ENCODE measurements at places on chromosomes 4 and X. TPM values are rescaled to one million over a fixed set of nuclear protein-coding genes. Genes with fewer than 3 reads are reported as not detected.

DNA sequence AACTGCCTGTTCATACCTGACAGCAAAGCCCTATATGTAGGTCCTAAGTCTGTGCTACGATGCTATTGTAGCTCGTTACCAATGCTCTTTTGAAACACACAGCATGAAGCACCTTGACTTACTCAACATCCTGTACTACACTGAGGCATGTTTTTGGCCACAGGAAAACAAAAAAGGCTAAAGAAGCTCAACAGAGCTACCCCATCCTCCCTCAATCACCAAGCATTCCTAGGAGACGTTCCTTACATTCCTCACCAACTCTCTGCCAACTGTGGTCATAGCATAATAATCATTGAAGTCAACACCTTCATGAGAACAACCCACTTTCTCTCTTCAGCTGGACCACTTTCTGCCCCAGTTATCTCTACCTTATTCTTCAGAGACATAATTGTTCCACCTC is 73.7 kb upstream of the SLC25A43 start:
- DNase-seq = no peak

- no peak for DNase-seq
Observed at GRCh38 chr4:28842271-28842670, 1877.9 kb upstream of the PCDH7 start.

DNA sequence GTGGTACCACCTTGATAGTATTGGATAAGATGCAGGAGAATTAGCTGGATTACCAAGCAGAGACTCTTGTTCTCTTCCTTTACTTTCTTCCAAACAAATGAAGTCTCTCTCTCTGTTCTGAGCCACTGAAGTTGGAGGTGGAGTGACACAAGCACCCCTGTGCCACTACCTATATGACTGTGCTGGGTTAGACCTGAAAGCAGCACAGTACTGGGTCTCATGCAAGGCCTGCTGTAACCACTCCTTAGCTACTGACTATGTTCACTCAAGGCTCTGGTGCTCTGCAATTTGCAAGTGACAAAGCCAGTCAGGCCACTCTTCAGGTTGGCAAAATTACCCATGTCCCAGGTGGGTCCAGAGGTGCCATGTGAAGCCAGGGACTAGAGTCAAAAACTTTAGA is 389.6 kb upstream of the MAOA start:
- DNase-seq = no peak

Gene DSPP
- not detected for total RNA-seq

Gene CLNK
- not detected for total RNA-seq

Data from right lobe of liver (tissue), 6 donors.